DND-41 (cell line): ENCODE measurements at places on chromosomes 2 and 18.

DNA sequence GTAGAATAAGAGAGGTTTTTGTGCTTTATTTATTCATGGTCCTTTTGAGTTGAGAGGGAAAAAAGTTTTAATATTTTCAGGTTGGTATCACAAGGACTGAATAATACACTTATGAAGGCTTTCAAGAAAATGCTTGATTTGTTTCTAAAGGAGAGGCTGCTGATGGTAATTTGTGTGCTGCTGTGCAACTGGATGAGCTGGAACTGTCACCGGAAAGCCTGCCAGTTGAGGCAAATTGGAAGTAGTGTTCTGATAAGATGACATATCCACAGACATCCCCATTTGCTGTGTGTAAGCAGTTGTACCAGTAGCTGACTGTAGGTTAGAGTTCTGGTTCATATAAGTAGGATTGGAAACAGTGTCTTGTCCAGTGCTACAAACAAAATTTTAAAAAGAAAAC, 21.6 kb upstream of the CACNB4 start:
- no peak for DNase-seq

DNA sequence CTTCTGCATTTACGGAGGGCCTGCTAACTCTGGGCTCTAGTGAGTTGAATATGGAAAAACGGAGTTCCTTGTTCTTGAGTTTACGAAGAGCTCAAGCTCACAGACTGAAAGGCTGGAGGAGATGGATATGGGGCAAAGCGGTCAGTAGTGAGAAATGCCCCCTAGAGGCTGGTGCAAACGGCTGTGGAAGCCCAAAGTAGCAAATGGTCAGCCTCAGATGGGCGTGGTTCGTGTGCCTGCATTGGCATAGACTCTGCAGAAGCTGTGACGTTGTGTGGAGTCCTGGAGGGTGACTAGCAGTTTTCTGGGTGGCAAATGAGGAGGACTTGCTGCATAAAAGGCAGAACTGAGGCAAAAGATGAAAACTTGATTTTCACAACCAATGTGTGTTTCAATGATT, 93.6 kb upstream of the TWIST2 start:
- DNase-seq = no peak

GRCh38 chr2:23649303-23649702, 264.3 kb downstream of the KLHL29 start:
- DNase-seq = no peak

GRCh38 chr2:145760781-145761649, 1241.1 kb upstream of the ZEB2 start:
- no peak for DNase-seq

GRCh38 chr18:48720655-48721025, 181.8 kb downstream of the CTIF start:
- no peak for DNase-seq

GRCh38 chr2:55518841-55519165, 715 bp upstream of the CFAP36 start:
- DNase-seq = no peak

DNA sequence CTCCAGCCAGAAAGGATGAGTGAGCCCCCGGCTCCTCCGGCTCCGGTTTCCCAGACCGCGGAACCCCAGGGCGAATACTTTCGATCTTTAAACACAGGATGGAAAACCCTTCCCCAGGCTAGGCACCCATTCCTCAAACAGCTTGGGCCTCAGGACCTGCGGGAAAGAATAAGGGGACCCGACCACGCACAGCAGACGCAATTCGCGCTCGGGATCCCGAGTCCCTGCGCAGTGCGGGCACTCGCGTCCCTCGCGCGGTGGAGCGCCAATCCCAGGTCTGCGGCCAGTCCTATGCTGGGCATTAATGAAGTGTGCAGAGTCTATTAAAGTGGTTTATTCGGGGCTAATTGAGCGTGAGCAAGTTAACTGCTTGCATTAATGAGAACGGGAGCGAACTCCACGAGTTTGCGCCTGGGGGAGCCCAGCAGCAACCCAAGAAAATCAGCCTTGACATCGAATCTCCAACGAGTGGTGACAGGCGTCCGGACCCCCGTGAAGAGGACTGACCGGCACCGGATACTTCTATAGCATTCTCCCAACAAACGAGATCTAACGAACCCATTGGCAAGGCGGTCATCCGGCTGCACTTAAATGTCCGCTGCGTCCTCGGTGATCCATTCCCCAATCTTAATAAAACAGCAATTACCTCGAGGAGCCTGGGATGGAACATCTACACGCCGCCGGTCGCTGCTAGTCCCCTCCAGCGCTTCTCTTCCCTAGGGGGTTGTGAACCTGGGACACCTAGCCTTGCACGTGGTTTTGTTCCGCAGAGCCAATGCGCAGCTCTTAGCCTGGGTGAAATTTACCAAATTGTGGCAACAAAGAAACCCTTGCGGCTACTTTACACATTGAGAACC, 1.6 kb downstream of the OSR1 start:
- DNase-seq = no peak

- peak; percentile 18 for DNase-seq
Measured at GRCh38 chr2:54673501-54673998, 49.9 kb upstream of the EML6 start.

- no peak for DNase-seq
Measured at GRCh38 chr2:53802617-53803151, 15.8 kb downstream of the ERLEC1 start.

GRCh38 chr2:25617948-25618646, 55.3 kb downstream of the DTNB start:
- no peak for DNase-seq

GRCh38 chr18:23756590-23757436, 67.6 kb downstream of the LAMA3 start:
- no peak for DNase-seq

- DNase-seq = no peak
Measured at GRCh38 chr2:128279009-128279408, 39.7 kb downstream of the HS6ST1 start.

GRCh38 chr2:12652723-12653122, 64.0 kb upstream of the TRIB2 start:
- DNase-seq = no peak

GRCh38 chr2:110105608-110106467, 9.8 kb downstream of the MALL start:
- DNase-seq = no peak

DNA sequence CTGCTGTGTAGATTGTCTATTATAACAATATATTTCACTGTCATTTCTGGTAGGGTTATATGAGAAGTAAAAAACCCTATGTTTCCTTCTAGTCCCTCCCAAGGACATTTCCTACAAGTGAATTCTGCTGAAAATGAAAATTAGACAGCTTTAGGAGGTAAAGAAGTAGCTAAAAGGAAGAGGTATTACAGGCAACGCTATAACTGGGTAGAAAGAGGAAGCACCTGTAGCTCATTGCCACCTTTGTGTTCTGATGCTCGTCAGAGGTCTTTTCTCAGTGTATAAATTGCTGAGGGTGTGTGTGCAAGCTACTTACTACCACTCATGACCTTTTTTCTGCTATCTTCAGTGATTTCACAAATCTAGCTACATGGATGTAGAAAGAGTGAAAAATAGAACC, 1.4 kb downstream of the DNAJC10 start:
- no peak for DNase-seq

- DNase-seq = no peak
Measured at GRCh38 chr2:71889759-71890684, 257.6 kb downstream of the CYP26B1 start.

GRCh38 chr18:77548790-77549420, 299.3 kb downstream of the GALR1 start:
- DNase-seq = no peak

GRCh38 chr2:144995482-144995881, 475.6 kb upstream of the ZEB2 start:
- no peak for DNase-seq

GRCh38 chr2:62471816-62472215, 34.2 kb downstream of the TMEM17 start:
- no peak for DNase-seq

GRCh38 chr2:128324008-128324896, 5.6 kb upstream of the HS6ST1 start:
- DNase-seq = peak; percentile 5

DNA sequence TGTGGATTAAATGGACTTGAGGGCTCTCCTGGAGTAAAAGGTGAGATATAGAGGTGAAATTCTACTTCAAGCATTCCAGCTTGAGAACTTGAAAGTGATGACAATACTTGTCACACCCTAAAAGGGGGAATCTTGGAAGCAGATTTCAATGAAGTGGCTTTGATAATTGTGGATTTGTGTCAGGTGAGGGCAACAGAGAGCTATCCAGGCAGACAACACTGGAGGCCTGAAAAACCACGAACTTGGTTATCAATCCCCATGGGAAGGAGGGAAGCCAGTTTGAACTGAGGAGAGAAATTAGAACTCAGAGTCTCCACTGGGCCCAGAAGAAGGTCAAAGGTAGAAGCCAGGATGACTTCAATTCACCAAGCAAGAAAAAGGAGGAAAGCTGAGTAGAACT, 263.9 kb downstream of the FIGN start:
- DNase-seq = no peak

DNA sequence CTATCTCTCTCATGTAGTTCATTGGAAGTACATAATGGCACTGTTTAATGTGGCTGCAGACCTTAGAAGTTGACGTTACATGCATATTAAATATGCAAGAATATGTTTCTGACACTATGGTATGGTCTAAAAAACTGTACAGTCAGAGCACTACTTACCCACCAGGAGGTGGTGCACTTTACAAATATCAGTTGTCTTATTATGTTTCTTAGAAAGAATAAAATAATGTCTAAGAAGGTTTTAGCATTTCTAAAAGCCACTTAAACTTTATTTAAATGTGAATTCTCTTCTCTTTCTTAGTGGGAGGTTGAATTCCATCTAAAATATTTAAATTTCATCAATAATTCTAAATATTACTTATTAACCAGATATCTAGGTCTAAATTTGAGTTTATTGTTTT, 4.3 kb downstream of the TMEFF2 start:
- no peak for DNase-seq

- DNase-seq = no peak
Measured at GRCh38 chr2:83823229-83823628, 635.9 kb downstream of the SUCLG1 start.

DNA sequence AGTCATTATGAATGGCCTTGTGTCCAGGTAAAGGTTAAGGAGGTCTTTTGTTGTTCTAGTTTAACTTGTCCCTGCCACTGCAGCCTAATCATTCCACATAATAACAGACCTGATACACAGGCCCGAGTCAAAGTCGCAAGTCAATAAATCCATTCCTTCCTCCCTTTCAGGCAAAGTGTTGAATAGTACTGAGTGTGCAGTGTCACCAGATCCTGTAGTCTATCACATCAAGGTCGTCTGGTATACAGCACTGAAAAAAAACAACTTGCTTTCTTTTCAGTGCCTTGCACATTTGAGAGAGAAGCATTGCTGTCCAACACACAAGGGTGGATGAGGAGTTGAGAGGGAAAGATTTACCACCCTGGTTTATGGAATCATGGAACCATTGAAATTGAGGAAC, 606.2 kb downstream of the BCL11A start:
- DNase-seq = no peak

DNA sequence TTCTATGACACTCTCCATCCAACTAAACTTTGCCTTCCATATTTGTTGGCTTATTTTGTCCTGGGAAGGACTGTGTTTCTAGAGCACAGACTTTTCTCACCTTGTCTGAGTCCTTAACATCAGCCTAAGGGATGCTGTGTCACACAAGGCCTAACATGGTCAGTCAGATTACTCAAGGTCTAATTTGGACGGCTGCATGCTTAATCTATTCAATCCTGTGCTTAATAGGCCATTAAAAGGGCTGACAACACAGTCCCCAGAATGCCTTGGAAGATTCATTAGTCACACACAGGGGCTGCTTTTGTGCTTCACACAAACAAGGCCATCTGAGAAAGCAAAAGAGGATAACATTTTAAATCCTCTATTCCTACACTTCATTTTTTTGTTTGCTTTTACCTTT, 84.0 kb downstream of the DYNAP start:
- no peak for DNase-seq

GRCh38 chr2:110940376-110940910, 180.3 kb upstream of the BCL2L11 start:
- no peak for DNase-seq

DNA sequence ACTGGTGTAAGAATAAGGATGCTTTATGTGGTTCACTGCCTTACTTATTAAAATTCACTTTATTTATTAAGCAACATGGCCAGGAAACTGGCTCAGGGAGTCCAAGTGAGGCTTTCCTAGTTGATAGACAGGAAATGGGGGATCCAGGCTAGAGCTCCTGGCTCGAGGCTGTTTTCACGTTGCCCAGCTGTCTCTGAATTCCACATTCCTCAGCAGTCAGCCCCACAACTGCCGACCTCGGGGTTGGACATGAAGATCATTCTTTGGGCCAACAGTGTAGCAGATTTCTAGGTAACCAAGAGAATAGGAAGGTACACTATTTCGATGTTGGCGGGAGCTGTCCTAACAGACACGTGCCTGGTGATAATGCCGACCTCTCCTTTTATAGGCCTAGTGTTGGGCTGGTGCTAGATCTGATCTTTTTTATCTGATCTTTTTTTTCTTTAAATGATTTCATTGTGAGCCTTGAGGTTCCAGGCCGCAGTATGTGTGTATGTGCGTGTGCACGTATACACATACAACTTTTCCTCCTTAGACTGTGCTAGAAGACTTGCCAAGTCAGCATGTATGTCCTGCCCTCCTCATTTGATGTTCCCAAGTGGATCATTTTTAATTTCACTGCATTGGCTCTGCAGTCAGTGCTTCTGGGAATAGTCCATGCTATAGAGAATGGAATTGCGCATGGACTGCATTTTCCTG, 103.5 kb downstream of the CABLES1 start:
- DNase-seq = no peak

DNA sequence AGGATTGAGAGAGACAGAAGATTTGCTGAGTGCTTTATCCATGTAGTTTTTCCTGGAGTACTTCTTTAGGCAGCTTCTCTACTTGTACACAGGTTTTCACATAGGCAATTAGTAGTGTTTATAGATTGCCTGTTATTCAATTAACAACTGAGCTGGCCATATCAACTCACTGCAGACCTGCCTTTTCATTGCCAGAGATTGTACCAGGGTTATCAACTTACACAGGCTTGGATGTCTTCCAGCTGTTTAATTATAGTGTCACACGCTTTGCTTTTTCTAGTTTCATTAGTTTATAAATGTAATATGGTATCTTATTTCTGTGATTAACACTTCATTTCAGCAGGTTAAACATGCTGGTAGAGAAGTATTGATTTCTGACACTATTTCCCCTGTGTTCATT, 125.9 kb downstream of the GPD2 start:
- DNase-seq = no peak

GRCh38 chr2:38203446-38203810, 127.5 kb upstream of the CYP1B1 start:
- no peak for DNase-seq

DNA sequence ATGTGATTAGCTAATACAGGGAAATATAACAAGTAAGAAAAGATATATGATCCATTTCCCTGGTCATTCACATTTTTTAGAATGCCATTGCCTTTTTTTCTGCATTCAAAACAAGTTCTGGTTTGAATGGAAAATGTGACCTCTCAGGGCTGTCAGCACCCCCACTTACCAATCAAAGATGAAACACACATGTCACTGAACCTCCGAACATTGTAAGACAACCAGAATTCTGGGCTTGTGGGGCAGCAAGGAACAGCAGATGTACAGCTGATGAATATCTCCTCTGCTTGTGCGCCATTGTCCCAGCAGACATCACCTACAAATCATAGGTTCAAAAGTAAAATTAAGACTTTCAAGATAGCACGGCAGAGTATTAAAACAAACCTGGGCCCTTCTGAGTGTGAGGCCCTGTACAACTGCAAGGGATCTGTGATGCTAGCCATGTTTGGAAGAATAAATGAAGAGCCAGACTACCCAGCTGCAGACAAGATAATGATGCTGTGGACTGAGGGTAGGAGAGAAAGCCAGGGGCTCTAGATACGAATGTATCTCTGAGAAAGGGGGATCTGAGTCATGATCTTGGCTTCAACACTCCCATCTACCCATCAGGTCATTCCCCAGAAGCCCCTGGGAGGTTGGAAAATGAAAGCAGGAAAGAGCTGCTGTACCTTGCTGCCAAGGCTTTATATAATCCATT, 108.7 kb upstream of the SERTAD2 start:
- no peak for DNase-seq
